ENCODE measurements at places on chromosomes 7 and 10. TPM values are rescaled to one million over a fixed set of nuclear protein-coding genes. Genes with fewer than 3 reads are reported as not detected.

SLC29A4 gene
- total RNA-seq: 2.1 TPM

DNA sequence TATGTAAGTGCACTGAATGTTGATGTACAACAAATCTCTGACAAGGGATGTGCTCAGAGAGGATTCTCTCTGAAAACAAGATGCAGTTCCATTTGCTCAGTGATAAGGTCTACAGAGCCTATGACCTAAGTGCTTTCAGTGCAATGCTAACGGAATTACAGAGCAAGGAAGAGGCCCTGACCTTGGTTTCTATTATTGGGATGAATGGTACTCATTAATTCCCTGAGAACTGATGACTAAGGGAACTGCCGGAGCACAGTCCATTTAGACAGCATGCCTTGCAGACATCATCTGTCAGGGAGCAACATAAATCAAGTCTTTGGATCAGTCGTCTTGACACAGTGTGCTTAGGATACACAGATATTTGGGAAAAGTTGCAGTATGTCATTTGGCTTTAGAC is 340.8 kb downstream of the PHTF2 start:
- DNase-seq: no peak

- DNase-seq: no peak
Measured at GRCh38 chr10:31100115-31100601, 68.5 kb upstream of the ZNF438 start.

- no peak for DNase-seq
Measured at GRCh38 chr7:116957874-116958273, 4.6 kb downstream of the ST7 start.

GRCh38 chr10:116944911-116945310 is 60.1 kb downstream of the SHTN1 start:
- DNase-seq: no peak

MINDY3 gene
- 14.2 TPM for total RNA-seq

- DNase-seq: no peak
Measured at GRCh38 chr7:115548756-115549155, 481.8 kb downstream of the TFEC start.

ZNF425 gene
- total RNA-seq: 2.5 TPM

DNA sequence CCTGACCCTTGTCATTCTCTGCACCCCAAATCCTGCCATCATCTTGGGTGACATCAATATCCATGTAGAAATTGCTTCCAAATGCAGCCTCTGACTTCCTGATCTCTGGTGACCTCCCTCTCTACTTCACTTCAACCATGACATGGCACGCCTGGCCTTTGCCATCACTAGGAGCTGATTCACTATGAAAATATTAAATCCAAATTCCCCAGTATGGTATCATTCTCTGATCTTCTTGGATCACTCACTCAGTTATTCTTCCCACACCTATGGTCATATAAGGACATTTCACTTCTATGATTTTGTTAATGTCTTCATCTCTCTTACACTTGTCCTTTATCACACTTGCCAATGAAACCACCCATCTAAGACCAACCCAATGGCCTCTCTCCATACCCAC is 73.7 kb upstream of the ODAD2 start:
- no peak for DNase-seq

GRCh38 chr7:87170828-87171227 is 18.6 kb downstream of the DMTF1 start:
- DNase-seq: no peak

OLAH gene
- 0.26 TPM for total RNA-seq

DNA sequence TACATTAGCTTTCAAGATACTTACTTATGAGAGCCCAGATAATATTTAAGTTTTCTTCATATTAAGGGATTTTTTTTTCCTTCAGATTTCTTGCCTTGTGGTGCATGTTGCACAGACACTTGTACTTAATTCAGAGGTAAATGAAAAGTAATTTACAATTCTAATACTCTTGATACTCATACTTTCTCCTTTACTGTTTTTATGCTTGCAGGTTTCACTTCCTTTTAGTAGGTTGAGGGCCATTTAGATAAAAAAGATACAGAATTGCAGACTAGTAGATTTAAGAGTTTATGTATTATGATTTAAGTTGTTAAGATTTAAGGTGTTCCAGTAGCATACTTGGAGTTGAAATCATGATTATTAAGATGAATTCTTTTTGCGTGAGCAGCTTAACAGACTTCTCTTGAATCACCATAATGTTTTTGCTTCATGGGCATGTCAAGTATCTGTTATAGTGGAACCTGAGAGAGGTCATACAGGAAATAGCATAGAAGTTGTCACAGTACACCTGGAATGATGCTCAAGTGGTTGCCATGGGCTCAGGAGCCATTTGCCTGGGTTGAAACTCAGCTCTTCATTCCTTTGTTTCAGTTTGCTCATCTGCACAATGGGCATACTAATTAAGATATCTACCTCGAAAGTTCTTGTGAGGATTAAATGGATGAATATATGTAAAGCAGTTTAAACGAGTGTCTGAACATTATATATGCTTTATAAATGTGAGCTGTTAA is 174.8 kb upstream of the PRPS1L1 start:
- DNase-seq: no peak

- no peak for DNase-seq
Measured at GRCh38 chr10:59954296-59954695, 47.9 kb upstream of the CCDC6 start.

GRCh38 chr7:139103057-139103815 is 6.3 kb downstream of the ZC3HAV1 start:
- peak; percentile 80 for DNase-seq

DNA sequence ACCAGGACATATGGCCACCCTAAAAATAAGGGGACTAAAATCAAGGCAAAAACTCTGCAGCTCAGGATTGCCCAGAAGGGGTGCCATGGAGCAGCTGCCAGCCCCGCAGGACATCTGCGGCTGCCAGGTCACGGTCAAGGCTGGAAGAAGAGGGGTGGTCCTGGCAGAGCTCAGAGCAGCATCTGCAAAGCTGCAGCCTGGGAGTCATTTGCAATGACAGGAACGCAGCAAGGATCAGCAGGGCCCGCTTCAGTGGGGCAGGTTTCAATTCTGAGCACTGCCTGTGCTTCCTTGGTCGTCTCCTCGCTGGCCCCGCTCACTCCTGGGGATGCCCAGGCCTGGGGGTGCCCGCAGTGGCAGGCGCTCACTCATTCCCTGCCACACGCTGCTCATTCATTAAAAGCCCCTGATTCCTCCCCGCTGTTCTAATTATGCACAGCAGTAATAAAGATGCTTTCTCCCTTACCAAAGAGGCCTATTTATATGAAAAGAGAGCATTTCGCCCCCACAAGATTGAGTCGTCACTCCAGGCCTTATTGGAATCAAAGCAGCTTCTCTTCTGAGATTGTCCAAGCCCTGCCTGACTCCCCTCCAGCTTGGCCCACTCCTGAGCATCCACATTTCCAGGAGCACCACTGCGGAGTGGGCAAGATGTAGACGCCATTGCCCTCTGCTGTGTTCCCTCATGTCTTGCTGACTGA is 4.6 kb downstream of the HSPA12A start:
- no peak for DNase-seq

DNA sequence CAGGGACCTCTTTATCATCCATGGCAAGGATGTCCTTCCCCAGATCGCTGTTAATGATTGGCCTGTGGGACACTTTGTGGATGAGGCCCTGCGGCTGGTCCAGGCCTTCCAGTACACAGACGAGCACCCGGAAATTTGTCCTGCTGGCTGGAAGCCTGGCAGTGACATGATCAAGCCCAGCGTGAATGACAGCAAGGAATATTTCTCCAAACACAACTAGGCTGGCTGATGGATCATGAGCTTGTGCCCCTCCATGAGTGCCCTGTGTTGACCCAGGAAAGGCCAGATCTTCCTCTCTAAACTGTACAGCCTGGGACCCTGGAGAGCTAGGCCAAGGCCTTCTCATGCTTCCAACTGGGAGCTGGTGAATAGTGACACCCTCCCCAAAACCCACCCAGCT is 124.1 kb downstream of the CUL2 start:
- no peak for DNase-seq

DNA sequence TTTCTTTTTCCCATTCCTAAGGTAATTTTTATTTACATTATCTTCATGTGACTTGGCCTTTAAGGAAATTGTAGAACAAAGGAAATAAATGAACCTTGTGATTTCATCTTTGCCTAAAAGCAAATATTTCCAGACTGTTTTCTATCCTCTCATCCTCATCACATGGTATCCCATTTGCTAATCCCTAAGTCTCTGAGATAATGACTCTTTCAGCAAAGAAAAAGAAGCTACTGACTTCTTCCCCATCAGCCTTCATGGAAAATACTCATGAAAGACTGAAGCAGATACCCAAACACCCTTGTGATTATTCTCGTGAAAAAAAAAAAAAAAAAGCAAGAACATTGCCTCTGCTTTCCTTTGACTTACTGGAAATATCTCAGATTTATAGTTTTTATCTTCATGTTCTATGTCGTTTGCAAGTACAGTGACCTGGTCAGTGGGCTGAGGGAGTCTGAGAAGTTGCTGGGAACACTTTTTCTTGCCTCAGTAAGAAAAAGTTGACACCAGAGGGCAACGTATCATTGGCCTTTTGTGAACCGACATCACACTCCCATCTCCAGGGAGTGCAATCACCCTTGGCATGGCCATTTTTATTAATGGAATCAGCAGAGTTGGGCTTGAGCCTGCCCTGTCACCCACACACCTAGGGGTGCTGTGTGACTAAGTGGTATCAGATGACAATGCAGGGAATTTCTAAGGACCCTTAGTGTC is 246.0 kb upstream of the KMT2E start:
- peak; percentile 5 for DNase-seq

ATP6V0A4 gene
- under 0.01 TPM for total RNA-seq

LRIT1 gene
- not detected for total RNA-seq

- no peak for DNase-seq
Measured at GRCh38 chr10:129704786-129705525, 237.9 kb downstream of the MGMT start.

GRCh38 chr10:27822301-27822700 is 76.7 kb upstream of the MKX start:
- DNase-seq: no peak

MPP7 gene
- 11.5 TPM for total RNA-seq

DNA sequence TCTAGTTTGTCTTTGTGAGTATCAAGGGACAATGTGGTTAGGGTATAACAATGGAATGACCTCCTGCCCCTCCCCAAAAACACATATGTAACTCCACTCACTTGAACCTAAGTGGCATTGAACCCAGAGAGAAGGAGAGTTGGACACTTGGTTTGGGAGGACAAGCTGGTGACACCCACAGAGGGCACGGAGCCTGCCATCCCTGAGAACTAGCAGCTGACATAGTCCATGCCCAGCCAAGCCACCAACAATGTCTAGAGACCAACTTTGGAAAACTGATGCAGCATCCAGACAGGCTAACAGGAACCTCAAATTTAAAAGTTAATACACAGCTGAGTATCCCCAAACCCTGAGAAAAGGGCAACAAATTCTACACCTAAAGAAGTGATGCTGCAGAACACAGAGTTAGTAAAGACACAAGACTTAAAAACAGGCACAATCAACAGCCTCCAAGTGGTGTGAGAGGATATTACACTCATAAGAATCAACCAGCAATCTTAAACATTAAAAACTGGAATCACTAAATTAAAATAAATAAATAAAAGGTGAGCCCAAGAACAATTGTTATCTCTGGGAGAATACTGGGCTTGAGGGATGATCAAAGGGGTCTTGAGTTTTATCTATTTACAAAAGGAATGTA is 27.2 kb downstream of the NUDCD3 start:
- DNase-seq: no peak

WIPF3 gene
- total RNA-seq: not detected

H2BK1 gene
- total RNA-seq: not detected

IL6 gene
- total RNA-seq: 0.39 TPM

GRCh38 chr7:157281221-157281998 is 55.4 kb upstream of the DNAJB6 start:
- DNase-seq: no peak

GRCh38 chr10:79588800-79589199 is 21.9 kb upstream of the SFTPA1 start:
- no peak for DNase-seq

GRCh38 chr10:29896053-29896452 is 163.3 kb downstream of the JCAD start:
- DNase-seq: peak; percentile 23

DNA sequence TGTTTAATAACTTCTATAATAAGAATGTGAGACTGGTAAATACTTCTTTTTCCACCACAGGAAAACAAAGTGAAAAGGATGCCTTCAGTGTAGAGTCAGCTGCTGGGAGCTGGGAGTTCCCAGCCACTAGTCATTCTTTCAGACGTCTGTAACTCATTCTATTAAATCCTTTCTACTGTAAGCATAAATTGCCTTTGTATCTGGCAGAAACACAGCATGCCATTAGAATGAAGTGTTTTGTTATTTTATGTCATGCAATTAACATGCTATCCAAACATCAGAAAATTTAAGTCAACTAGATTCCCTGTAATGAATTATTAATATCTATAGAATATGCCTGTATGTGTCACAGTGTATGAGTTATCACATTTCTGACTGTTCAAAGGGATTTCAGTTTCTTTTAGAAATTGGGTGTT is 14.3 kb downstream of the BPGM start:
- DNase-seq: peak; percentile 82

TMEM229A gene
- total RNA-seq: not detected

SLC26A4 gene
- total RNA-seq: 10.4 TPM

DNA sequence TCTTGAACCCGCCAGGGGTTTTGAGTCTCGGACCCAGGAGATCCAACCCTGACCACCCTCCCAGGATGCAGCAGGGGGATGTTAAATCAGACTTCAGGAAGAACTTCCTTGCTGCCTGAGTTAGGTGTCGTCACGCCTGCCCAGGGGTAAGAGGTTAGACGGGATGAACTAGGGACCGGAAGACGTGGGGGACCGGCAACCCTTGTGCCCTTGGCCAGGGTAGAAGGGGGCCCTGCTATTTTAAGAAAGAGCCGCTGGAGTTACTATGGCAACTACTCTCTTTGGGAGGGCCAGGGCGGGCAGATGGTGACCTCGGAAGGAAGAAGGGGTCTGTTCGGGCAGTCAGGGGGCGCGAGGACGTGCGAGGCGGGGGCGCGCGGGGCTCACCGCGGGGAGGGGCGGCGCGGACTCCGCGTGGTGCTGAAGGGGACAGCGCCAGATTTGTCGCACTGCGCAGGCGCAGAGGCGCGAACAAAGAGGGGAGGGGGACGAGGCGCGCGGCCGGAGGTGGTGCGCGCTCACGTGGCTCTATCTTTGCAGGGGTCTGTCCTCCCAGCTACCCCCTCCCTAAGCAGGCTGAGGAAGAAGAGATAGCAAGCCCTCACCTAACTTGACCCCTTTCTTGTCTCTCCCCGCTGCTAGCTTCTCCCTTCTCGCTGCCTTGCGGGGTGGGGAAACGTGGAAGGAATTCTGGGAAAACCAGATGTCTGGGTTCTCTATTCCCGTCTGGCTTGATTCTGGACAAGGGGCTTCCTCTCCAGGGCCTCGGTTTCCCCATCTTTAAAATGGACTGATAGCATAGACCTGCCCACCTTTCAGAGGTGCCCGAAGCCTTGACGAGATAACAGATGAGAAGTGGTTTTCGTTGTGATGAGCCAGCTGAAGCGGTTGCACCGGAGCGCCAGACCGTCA is 940 bp upstream of the PSD start:
- DNase-seq: no peak

GRCh38 chr10:110410329-110411046 is 87.2 kb upstream of the DUSP5 start:
- DNase-seq: peak; percentile 92

- DNase-seq: no peak
Measured at GRCh38 chr7:5497295-5498103, 73.9 kb upstream of the TNRC18 start.

All from dermis microvascular lymphatic vessel endothelial cell (primary cell).